ENCODE measurements at places on chromosomes 2 and 18.

- DNase-seq: no peak
Observed at GRCh38 chr18:9334973-9335696, 562 bp downstream of the TWSG1 start.

GRCh38 chr18:59303006-59303405 lies 15.4 kb downstream of the CPLX4 start:
- no peak for DNase-seq

GRCh38 chr18:49988733-49989132 lies 175.4 kb upstream of the ACAA2 start:
- DNase-seq: no peak

- no peak for DNase-seq
Observed at GRCh38 chr2:181438261-181438660, 18.9 kb upstream of the ITGA4 start.

GRCh38 chr2:215031321-215031720 lies 107.1 kb downstream of the ABCA12 start:
- DNase-seq: no peak

DNA sequence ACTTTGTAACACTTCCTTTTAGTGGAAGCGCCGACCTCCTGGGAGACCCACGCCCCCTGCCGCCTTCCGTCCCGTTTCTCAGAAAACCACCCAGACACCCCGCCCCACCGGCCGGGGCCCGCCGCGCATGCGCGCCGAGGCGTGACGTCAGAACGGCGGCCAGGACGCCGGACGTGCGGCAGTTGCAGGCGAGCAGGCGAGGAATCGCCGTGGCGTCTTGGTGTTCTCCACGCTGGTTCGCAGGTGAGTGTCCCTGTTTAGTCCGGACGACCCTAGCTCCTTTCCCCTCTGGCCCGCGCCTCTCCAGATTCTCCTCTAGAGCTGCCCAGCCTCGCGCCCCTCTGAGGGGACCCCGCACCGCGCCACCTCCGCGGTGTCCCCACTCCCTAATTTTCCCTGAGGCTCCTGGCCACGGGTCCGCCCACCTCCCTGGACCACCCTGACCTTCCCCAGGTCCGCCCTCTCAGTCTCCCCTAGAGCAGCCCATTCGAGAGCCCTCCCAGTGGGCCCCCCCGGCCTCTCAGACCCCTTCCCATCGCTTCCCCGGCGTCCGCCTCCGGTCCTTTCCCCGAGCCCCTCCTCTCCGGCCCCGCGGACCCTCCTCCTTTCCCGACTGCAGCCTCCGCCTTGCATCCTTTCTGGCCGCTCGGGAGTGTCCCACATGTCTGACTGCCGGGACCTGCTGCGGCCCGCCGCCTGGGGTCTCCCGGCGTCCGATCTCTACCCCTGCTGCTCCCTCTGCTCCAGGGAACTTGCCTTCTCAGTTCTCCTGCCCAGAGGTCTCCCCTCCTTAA lies at the start of gene PLEKHB2:
PLEKHB2 (plus strand) TSS at position 181 of the 794 bp plus-strand sequence. CDS start 15,606 bp downstream, outside the sequence.
- peak; percentile 88 for DNase-seq

- no peak for DNase-seq
Observed at GRCh38 chr2:217293607-217294006, 433.7 kb upstream of the TNP1 start.

- no peak for DNase-seq
Observed at GRCh38 chr2:168256448-168256847, 9.1 kb upstream of the STK39 start.

GRCh38 chr2:215680605-215681598 lies 245.0 kb upstream of the FN1 start:
- DNase-seq: peak; percentile 4

DNA sequence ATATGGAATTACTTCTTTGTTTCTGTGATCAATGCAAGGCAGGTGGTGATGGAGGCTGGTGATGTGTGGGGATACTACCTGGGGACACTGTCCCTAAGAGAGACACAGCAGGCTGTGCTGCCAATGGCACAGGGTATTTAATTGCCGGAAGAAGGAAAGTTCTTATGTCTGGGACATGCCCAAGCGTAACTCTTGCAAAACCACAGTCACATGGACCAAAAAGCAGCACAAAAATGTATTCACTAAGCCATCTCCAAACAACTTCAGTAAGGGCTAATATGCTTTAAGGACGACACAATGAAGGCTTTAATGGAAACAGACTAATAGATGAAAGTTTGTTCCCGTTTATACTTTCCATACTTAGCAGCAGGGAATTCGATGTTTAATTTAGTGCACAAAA lies 49.7 kb upstream of the AP1S3 start:
- DNase-seq: no peak

Measured in NCI-H1930 (cell line).